NCI-H1694 (cell line): ENCODE measurements at places on chromosomes 3 and 15.

GRCh38 chr15:49462232-49462844 lies 39.3 kb downstream of the FGF7 start:
- DNase-seq: no peak

- DNase-seq: no peak
Observed at GRCh38 chr3:7999384-7999783, 502.2 kb upstream of the LMCD1 start.

- DNase-seq: no peak
Observed at GRCh38 chr3:181725131-181725731, 13.5 kb downstream of the SOX2 start.

DNA sequence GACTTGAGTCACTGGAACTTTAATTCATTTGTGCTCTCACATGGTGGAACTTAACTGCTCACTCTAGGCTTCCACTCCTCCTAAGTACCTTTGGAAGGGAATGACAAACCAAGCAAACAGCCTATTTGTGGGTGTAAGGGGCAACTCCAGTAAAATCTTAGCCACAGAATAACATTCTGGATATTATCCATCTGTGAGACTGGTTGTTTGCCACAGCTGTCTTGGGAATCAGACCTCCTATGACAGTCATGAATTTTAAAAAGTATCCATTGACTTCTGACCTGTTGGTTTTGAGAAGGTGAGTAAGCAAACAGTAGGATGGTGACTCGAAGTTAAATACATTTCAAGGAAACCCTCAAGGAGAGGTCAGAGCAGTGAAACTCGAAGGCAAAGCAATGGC lies 147.3 kb upstream of the CDIN1 start:
- no peak for DNase-seq

DNA sequence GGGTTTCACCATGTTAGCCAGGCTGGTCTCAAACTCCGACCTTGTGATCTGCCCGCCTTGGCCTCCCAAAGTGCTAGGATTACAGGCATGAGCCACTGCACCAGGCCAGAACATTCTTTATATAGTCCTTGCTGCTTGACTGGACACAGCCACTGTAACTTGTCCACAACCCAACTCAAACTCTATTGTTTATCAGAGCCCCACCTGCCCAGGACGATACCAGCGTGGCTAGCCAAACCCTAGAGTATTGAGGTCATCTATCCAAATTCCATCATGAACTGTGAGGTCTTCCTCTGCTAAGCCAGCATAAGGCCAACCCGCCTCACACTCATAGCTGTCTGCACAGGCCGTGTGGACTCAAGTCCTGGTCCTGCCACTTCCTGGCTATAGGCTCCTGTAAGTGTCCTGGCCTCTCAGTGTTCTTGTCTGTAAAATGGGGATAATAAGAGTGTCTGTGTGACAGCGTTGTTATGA lies 63.9 kb downstream of the DAPK2 start:
- DNase-seq: no peak

DNA sequence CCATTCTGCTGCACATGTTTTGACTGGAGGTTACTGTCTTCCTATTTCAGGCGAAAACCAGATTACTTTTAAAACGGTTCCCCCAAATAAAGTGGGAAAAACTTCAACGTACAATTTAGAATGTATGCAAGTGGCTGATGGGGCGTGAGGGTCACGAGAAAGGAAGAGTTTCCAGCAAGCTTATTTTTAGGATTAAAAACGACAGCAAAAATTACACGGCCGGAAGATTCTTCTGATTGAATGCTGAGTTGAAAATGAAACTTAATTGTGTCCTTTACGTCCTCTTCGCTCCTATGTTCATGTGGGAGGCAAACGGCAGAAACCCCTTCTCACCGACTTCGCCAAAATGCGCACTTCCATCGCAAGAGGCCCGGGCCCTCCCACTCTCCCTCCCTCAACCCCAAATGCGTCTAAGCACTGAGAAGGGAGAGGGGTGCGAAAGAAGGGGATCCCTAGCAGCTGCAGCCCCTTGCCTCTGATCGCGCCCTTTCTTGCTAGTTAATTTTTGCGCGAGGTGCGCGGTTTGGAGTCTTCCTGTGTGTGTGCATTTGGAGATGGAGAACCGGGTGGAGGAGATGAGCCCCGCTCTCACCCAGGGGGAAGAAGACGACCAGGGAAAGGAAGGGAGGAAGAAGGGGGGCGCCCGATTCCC lies 656 bp downstream of the CD47 start:
- no peak for DNase-seq

GRCh38 chr15:35305031-35305550 lies 220.0 kb upstream of the NANOGP8 start:
- no peak for DNase-seq

DNA sequence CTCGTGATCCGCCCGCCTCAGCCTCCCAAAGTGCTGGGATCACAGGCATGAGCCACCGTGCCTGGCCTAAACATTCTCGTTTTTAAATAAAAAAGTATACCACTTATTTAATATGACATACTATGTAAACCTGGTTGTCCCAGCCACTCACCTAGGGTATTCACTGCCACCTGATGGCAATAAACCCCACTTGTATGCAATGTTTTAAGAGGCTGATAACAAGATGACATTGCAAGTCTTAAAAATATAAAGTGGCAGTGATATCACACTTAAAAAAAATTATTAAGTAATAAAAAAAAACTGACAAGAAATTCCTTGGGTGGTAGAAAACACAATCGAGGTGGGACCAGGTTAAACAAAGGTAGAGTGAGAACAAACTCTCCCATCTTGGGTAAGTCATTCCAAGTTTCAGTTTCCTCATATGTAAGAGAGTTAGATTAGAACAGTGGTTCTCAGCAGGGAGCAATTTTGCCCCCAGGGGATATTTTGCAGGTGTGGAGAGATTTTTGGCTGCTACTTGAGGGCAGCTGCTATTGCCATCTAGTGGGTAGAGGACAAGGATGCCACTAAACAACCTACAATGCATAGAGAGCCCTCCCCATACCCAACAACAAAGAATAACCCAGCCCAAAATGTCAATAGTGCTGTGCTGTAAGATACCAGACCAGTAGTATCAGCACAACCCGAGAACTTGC lies 14.5 kb downstream of the ARF4 start:
- DNase-seq: no peak

DNA sequence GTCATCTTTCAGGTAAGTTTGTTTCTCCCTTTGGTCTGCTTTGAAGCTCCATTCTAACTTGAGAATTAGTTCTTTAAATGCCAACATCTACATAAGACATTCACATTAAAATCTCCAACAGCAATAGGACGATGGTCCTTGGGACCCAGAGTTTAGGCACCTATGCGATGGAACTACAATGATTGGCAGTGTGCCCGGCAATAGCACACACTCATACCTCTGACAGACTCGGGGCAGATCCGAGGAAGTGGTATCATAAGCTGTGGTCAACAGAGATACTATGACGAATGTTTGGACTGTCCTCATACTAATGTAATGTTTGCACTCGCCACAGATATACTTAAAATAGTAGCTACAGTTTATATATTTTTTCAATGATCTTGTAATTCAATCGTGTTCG lies 34.2 kb upstream of the NR2F2 start:
- no peak for DNase-seq

DNA sequence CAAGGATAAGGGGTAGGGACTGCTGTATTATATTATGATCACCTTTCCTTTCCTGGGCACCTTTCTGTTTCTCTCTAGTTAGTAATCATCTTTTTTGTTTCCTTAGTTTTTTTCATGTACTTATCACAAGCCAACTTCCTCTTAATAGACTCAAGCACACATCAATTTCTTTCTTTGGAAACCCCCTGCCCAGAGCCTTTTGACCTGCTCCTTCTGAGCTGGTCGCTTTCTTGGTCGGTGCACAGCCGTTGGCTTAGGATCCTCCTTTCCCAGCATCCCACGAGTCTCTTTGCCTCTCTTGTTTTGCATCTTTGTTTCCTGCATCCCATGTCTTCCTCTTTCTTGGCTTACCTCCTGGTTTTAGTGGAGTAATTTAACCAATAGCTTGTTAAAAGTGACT lies 26.9 kb downstream of the GASK1A start:
- DNase-seq: no peak

- DNase-seq: no peak
Observed at GRCh38 chr3:46971742-46972141, 4.8 kb downstream of the CCDC12 start.

DNA sequence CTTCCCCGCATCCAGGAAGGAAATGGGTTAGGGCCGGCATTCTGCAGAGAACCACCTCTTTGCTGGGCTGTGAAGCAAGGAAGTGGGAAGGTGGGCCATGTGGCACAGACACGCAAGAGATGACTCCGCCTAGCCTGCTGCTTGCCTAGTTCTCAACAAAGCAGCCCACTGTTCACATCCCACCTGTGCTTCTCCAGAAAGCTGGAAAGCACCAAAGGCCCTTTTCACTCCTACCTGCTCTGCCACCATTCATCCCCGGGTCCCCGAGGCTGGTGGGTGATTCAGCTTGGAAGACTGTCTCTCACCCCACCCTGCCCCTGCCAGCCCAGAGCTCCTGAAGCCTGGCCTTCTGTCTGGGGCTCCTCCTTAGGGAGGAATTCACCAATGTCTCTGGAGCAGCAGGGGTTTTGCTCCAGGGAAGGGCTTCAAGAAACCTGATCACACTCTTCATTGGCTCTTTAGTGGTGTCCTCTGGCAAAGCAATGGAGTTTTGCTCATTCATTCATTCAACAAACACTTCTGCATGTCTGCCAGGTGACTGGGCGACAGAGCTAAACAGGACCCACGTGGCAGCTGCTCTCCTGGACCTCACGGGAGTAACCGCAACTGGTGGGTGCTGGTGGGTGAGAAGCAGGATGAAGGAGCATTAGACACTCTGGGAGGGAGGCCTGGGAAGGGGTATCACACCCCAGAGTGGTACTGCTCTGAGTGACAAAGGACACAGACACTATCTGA lies 145.4 kb upstream of the TLE3 start:
- DNase-seq: no peak

DNA sequence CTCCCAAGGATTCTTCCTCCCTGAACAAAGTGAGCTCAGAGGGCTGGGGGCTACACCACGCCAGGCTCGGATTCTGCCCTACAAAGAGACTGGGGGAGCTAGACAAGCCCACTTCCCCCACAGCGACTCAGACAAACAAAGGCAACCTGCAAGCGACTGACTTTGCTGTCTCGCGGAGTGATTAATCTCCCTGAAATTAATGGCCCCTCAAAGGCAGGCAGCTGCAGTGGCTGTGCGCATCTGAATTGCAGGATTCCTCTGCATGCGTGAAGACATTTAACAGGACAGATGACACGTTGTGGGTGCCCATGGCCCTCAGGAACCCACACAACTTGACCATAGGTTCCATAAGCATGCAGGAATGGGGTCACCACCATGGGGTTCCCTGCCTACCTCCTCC lies 18.4 kb downstream of the CTXND1 start:
- DNase-seq: no peak

DNA sequence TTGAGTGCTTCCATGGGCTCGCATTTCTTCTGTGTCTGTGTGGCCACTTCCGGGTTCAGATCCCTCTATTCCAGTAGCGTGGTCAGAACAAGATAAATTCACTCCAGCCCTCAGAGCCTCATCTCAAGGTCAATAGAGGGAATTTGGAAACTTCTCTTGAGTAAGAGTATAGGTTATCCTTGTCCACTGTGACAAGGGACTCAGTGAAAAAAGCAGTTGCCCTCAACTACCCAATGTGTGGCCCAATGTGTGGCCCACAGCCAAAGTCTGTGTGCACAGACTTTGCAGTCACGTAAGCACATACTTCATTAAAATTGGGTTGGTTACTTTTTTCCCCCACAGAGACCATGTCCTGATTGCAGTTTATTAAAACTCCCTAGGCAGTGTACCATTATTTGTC lies 305.6 kb upstream of the SEMA6D start:
- DNase-seq: no peak

DNA sequence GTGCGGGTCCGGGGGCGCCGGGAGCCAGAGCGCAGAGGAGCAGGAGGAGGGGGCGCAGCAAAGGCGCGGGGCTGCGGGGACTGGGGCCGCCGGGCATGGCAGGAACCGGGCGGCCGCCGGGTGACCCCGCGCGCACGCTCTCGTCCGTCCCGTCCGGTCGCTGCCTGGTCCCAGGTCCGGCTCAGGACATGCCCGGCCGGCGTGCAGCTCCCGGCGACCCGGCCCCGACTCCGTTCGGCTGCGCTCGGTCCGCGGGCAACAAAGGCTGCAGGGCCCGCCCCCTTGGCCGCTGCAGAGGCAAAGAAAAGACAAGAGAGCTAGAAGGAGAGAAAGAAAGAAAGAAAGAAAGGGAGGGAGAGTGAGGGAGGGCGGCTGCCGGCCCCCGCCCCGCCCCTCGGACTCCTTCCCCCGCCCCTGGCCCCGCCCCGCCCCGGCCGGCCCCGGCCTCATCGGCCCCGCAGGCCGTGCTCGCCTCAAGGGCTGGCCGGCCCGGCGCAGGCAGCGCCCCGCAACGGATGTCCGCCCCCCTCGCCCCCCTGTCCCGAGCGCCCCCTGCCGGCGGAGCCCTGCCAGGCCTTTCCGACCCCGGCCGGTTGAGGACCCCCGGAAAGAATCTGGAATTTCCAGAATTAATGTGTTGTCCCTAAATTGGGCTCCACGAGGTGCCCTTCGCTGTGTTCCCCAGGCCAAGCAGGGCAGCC lies at the start of gene ADAMTS7:
ADAMTS7 (minus strand) TSS at position 341 of the 701 bp plus-strand sequence; CDS start at position 97, 244 bp downstream.
- DNase-seq: no peak

GRCh38 chr15:42194513-42194912 lies 13.6 kb downstream of the VPS39 start:
- DNase-seq: no peak

- no peak for DNase-seq
Observed at GRCh38 chr15:74332611-74333010, 34.8 kb downstream of the CYP11A1 start.

- no peak for DNase-seq
Observed at GRCh38 chr3:76432396-76432795, 607.5 kb upstream of the ROBO2 start.

GRCh38 chr15:60001610-60002527 lies 2.2 kb upstream of the FOXB1 start:
- no peak for DNase-seq

DNA sequence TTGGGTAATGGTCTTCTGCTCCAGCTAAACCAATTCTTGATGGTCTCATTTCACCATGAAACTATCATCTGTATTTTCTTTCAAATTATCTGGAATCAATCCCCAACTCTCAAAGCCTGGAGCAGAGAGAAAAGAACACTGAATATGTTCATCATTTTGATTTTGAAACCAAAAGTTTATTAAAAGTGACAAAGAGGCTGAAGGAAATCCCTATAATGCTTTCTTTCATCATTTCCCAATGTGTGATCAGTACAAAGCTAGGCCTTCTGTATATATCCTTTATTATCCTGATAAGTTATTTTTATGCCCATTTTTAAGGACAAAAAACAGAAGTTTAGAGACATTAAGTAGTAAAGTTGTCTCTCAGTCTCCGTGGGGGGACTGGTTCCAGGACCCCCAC lies 50.1 kb upstream of the MBNL1 start:
- no peak for DNase-seq

DNA sequence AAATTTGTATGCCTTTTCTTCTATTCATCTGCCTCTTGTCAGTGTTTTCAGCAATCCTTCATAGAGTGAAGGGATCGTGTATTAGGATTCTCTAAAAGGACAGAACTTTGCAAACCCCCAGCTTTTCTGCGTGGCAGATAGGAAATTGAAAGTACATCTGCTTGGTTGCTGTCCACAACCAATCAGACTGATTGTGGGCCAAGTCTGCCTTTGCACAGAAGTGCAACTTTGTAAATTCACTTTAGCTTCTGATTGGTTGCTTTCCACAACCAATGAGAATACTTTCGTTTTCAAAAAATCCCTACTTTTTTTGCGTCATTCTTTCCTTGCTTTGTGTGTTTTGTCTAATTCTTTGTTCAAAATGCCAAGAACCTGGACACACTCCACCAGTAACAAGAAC lies 847.4 kb downstream of the FHIT start:
- no peak for DNase-seq
